Stimulated activated CD8-positive, alpha-beta memory T cell treated with anti-CD3 and anti-CD28 coated beads, Interleukin-15, amount 100 ng/mL, for 1 hour (primary cell): ENCODE measurements at places on chromosomes 3 and 15.

- DNase-seq = no peak
Observed at GRCh38 chr15:52146776-52147175, 34.2 kb upstream of the BCL2L10 start.

- no peak for DNase-seq
Observed at GRCh38 chr3:152276681-152277080, 8.0 kb downstream of the MBNL1 start.

DNA sequence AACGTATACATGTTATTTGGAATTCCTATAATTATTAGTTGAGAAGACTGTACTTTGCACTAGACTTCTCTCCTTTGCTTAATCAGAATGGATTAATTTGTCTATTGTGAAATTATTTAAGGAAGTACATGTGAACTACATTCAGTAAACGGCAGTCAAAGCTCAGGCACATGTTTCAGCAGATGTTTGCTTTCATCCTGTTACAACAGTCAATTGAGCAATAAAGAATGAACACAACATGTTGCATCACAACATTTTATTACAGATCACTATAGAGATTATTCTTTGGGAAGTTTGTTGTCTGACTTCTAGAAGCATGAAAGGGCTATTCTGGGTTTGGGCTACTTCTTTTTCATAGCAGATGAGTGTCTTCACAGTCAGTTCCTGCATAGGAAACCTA is 39.2 kb downstream of the RAB27A start:
- no peak for DNase-seq

- no peak for DNase-seq
Observed at GRCh38 chr3:122942937-122943827, 84.4 kb downstream of the SEMA5B start.
